Skin of body (tissue), 3 donors: ENCODE measurements at places on chromosomes 7 and 10. TPM values are rescaled to one million over a fixed set of nuclear protein-coding genes. Genes with fewer than 3 reads are reported as not detected.

DNA sequence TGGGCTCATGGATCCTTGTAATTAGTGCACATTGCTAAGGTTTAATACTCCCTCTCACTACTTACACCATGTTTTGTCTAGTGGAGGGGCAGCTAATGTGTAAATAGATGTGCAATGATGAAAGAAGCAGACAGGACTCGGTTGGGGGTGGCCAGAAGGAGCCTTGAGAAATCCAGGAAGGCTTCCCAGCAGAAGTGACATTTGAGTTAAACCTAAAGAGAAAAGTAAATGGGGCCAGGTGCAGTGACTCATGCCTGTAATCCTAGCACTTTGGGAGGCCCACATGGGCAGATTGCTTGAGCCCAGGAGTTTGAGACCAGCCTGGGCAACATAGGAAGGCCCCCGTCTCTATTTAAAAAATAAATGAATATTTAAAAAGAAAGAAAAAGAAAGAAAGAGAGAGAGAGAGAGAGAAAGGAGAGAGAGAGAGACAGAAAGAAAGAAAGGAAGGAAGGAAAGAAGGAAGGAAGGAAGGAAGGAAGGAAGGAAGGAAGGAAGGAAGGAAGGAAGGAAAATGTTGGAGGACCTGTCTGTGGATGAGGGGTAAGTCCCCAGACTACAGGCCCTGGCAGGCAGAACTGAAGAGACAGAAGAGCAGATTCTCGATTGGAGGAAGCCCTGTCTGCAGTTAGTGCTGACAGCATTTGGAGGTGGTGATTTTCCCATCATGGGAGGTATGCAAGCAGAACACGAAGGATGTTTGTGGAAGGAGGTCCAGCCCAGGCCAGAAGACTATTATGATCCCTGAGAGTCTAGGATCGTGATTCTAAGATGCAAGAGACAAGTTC is 3.6 kb downstream of the ELN start:
- no peak for DNase-seq

DNA sequence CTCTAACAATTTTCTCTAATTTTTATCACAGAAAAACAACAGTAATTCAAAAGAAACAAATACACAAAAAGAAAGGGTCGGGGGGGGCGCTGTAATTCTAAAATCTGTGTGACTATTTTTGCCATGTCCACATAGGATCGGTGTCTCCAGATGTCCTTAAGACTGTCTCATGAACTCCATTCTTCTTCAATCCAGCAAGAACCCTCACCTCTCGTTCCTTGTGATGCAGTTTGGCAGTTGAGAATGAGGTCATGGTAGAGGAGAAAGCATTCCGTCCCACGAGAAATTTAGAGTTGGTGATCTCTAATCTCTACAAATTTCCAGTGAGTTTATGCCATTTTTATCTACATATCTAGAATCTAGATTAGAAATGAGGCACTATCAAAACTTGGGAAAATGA is 394.7 kb downstream of the TFEC start:
- DNase-seq = no peak

C10orf90 gene
- 1.2 TPM for total RNA-seq

DNA sequence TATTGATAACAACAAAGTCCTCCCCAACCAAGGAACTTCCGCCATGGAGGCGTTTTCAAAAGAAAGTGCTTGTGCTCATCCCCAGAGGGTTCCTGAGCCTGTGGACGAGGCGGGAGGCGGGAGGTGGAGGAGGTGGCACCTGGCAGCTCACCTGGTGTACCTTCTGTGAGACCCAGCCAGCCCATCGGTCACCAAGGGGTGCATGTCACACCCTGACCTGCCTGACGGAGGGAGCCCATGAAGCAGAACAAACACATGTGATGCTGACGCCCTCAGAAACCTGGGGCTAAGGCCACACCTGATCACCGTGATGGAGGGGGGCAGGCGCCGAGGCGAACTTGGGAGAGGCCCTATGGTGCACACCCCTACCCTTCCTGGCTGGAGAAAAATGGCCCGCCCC is 458.8 kb downstream of the DNAJB6 start:
- no peak for DNase-seq

DNA sequence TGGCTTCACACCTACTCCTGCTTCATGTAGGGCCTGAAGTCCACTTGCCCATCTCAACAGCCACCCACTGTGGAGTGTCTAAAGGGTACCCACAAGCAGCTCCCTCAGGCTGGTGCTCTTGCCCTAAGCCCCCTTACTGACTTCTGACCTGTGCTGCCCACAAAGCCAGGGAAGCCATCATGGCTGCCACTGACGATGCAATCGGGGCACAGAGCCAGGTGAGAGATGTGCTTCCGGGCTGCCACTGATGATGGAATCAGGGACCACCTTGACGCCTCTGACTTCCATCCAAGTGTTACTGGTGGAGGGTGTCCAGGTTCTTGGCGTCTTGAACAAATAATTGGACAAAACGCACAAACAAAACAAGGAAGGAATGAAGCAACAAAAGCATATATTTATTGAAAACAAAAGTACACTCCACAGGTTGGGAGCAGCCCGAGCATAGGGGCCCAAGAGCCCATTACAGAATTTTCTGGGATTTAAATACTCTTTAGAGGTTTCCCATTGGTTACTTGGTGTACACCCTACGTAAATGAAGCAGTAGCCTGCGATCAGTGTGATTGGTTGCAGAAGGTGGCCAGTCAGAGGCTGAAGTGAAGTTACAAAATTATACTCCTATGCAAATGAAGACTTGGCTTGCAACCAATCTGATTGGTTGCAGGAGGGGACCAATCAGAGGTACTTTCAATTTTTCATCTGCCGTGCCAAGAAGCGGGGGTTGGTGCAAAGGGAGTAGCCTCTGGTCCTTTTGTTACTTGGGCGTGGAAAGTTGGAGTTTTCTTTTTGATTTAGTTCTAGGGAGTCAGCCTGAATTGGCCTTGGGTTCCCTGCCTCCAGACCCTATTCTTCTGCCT is 4.5 kb downstream of the CPA2 start:
- DNase-seq = no peak

DNA sequence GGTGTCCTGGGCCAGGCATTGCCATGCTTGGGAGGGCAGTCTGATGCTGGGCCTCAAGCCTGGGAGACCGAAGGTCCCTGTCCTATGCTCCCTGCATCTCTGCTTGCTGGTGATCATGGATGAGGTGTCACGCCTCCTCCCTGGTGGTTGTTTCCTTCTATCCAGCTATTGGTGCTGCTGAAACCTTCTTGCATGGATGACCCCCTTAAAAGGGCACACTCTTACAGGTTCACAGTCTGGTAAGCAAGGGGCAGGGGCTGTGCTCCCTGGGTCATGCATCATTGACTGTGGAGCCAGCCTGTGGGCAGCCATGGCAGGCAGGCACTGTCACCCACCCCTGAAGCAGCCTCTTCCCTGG is 36.8 kb upstream of the SLC29A3 start:
- no peak for DNase-seq

LRRC18 gene
- 0.39 TPM for total RNA-seq

DNA sequence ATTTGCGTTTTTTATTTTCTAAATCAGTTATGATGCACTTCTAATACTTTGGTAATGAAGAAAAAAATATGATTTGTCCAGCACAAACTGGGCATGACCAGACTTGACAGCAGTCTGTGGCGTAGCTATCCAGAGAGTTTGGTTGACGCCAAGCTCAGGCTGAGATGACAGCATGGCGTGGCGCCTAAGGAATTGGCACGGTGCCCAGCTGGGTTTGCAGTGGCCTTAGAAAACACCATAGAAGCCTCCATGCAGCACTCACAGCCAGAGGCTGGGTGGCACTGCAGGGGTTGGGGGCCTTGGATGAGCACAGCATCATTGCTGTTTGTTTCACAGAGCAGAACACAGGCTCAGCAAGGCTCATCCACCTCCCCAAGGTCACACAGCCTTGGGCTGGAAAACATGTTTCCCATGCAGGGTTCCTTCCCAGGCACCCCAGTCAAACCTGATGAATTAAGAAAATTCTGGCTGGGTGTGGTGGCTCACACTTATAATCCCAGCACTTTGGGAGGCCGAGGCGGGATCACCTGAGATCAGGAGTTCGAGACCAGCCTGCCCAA is 88.9 kb downstream of the GTF2IRD1 start:
- no peak for DNase-seq

- DNase-seq = no peak
Observed at GRCh38 chr7:2824026-2824677, 20.0 kb downstream of the GNA12 start.

PNLIPRP2 gene
- total RNA-seq = not detected

SFR1 gene
- 5.6 TPM for total RNA-seq

DNA sequence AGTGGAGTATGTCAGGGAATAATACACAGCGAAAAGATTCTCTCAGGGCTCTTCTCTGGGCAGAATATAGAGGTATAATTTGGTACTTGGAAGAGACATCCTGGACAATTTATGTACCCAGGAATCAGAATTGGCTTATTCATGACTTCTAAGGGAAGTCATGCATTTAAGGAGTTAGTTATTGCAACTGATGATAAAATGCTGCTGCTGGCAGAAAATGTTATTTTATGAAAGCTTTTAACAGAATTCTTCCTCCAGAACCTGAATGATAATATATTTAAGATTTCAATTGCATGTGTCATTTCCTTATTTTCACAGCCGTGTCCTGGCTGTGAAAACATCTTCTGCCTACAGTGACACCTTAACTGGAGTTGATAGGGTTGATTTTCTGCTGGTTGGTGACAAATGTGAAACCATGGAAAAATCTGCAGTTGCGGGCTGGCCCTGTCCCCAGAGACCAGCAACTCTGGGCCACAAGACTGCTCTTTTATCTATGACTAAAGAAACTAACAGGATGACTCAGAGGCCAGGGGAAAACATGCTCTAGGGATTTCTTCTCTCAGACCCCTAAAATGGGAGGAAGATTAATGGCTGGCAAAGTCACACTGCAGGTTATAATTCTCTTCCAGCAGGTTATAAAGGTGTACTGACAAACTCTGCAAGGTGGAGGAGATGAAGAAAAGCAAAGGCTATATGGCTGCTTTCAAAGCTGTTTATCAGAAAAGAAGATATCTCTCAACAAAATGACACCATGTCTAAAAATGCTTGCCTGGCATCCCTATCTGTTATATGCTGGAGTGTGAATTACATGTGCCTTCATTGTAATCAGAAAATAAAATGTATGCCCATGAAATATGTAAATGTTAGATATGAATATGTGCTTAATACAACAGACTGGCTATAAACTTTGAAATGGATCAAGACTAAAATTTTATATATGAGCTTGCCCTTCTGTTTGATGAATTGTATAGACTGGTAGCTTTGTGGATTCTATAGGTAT is 12.1 kb upstream of the TRUB1 start:
- no peak for DNase-seq

GRCh38 chr10:22945934-22946673 is 18.3 kb downstream of the ARMC3 start:
- DNase-seq = no peak

MEST gene
- 357 TPM for total RNA-seq

FOXI2 gene
- 0.20 TPM for total RNA-seq

DNA sequence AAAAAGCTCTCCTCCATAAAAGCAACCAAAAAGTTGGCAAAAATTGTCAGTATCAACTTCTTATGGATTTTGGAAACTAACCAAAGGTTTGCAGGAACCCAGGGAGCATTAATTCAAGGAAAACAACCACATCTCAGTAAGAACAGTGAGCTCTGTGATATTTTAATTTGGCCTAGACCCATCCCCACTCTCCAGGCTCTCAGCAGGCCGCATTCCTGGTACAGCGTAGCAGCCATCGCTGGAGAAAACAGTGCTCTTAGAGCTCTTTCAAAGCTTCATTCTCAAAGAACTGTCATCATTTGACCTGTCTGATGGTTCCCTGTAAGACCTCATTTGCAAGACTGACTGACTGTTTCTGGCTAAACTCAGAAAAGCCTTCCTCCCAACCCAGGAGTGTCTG is 81.9 kb downstream of the NUDCD3 start:
- no peak for DNase-seq

GRCh38 chr10:18100669-18101068 is 39.6 kb upstream of the CACNB2 start:
- no peak for DNase-seq

BHLHA15 gene
- 0.49 TPM for total RNA-seq

WASL gene
- 26.1 TPM for total RNA-seq

CAMK1D gene
- 14.0 TPM for total RNA-seq

CBLL1 gene
- total RNA-seq = 16.0 TPM
